ENCODE measurements at places on chromosomes 7 and 10. TPM values are rescaled to one million over a fixed set of nuclear protein-coding genes. Genes with fewer than 3 reads are reported as not detected.

The MUC12 gene
- total RNA-seq = 14.9 TPM

The KIAA1549 gene
- 1.5 TPM for total RNA-seq

The WBP1L gene
- 55.0 TPM for total RNA-seq

The PPIA gene
- total RNA-seq = 508 TPM

GRCh38 chr7:149779502-149779805, 6.1 kb upstream of the ZNF467 start:
- no peak for DNase-seq

GRCh38 chr10:6624392-6624791, 44.3 kb upstream of the PRKCQ start:
- no peak for DNase-seq

GRCh38 chr7:92732316-92733036, 103.9 kb downstream of the CDK6 start:
- DNase-seq = no peak

- no peak for DNase-seq
Measured at GRCh38 chr10:71371750-71372166, 25.0 kb upstream of the CDH23 start.

DNA sequence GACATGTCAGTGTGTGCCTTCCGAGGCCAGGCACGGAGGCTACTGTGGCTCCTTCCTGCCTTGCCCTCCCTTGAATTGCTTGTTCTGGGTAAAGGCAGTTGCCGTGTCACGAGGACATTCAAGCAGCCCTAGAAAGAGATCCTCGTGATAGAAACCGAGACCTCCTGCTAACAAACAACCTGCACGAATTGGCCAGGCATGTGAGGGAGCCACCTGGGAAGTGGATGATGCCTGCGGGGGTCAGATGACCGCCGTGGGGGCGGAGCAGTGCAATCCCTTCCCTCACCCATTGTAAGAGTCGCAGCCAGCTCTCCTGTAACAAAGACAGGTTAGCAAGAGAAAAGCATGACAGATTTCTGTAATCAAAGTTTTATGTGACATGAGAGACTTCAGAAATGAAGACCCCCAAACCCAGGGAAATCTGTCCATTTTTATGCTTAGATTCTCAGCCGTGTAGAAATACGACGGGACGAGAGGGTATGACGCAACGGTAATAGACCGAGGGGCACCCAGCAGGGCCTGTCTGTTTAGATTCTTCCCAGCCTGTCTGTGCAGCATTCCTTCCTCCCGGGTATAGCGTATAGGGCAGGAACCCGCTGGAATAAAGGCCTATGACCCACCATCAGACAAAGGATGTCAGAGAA, 241.7 kb downstream of the GATA3 start:
- DNase-seq = no peak

DNA sequence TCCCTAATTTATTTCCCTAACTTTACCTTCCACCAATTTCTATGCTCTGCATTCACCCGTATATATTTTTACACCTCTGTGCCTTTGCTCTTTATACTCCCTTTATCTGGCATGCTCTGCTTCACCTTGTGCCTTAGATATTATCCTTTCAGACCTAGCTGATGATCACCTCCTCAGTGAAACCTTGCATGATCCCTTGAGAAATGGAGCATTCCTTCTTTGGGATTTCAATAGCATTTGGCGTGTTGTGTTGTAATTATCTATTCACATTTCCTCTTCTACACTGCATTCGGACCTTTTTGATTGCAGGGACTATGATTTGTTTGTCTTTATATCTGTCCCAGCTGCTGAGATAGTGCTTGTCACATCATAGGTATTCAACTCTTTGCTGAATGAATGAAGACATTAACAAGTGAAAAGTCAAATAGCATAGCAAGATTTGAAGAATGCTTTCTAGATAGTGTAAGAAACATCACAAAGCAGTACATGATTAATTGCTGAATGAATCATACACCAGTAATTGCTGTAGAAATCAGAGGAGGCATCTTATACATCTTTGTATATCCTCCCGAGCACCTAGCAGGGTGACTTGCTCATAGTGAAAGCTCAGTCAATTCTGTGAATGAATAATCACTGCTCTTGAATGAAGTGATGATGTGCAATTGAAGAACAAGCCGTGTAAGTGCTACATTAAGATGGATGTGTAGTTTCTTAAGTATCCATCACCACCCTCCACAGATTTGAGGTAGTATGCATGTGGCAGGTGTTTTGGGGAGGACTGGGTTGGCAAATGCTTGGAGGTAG, 2.0 kb upstream of the TM9SF3 start:
- DNase-seq = no peak

DNA sequence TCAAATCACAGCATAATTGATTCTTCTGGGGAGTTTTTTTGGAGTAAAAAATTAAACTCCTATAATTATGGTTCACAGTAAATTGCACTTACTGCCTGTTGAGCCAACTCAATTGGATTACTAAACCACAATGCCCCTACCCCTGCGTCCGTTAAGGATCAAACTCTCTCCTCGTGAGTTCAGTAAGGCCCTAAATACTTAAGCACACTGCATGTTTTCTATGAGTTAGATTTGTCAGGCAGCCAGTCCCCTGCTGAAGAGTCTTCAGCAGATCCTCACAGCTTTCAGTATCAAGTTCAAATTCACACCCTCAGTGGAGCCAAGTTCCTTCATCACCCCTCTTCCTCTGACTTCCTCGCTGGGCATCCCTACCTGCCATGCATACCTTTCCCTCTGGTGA, 275.0 kb upstream of the BMPER start:
- no peak for DNase-seq

DNA sequence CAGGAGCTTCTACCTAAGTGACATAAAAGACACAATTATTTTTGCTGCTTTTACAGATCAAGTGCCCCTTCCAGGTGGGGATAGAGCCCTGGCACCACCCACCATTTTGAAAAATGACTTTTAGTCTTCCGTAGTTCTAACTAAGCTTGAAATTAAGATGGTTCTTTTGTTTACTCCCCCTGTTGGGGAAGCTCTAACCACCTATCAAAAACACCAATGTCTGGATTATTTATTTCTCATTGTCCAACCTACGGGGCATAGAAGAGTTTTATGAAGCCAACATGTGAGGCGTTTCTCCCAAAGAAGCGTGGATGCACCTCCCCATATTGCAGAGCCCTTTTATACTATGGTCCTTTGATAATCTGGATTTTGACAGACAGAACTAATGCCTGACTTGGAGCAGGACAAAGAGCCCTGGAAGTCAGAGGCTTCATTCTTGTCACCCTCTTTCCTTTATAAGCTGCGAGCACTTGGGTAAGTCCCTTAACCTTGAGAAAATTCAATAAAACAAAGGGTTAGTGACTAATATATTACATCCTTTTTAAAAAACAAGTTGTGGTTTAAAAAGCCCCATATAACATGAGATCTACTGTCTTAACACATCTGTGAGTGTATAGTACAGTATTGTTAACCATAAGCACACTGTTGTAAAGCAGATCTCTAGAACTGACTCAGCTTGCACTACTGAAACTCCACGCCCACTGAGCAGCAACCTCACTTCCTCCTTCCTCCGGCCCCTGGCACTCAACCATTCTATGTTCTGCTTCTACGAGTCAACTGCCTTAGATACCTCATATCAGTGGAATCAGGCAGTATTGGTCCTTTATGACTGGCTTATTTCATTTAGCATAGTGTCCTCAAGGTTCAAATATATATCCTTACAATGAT, 67.5 kb downstream of the ATXN7L1 start:
- no peak for DNase-seq

DNA sequence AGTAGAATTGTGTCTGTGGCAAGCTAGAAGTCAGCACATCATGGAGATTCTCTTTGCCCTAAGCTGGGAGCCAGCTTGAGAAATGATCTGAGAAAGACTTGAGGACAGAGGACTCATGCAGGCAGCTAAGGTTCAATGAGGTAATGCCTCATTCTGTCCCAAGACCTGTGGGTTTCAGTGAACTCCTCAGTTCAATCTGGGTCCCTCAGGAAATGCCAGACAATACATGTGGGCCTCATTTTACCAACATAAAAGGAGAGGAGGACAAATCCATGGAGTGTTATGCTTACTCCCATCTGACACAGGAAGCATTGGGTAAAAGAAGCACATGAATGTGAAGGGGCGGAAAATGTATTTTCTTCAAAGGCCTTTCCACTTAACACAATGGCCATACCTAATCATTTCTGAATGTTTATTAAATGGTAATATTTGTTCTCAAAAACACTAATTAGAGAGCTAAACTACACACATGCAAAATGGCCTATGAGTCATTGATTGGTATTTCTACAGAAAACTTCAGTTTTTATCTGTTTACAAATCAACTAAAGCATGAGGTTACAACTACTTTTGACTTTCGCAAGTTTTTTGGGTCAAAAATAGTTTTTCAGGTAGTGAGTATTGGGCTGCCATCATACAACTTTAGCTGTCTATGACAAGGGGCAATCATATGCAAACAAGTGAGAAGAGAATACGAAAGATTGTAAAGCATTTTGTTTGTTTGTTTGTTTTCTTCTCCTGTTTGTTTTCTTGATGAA, 205.3 kb downstream of the CHRM2 start:
- no peak for DNase-seq

DNA sequence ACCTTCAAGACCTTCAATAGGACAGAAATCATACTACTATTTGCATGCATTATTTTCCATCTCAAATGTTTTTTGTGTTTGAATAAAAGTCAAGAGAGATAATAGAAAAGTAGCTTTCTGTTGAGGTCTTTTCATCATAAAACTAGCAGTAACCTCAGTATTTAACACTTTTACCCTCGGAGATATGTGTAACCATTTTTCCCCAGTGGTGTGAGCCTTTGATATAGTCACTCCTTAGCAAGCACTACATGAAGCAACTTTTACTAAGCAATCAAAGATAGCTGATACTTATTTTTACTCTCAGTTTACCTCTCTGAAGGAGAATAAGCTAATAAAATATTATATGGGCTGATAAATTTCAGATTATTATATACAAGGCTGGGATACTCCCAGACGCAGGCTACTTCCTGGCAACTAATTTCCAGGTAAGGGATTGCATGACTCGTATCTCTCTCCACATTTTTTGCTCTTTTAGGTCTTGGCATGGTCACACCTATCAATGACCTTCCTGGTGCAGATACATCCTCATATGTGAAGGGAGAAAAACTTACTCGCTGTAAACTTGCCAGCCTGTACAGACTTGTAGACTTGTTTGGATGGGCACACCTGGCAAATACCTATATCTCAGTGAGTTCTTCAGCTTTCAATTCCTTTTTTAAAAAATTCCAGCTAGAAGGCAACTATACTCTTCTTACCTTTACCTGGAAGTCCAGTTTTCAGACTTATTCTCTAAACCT, 91.5 kb upstream of the MXI1 start:
- no peak for DNase-seq

DNA sequence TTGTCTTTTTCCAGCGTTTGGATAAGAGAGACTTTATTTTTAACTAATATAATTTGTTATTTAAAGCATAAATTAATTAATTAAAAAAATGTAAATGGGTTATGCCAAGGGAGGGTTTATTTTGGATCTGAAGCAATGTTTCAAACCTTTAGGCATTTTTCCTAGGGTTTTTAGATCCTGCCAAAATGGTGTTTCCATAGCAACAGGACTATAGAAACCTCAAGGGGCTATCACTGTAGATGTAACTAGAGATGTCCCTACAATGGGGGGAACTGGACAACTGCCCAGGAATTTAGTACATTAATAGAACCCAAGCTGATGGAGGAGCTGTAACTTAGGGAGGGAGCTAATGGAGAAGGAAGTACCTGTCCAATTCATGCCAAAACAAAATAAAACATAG, 57.3 kb downstream of the SLC39A12 start:
- no peak for DNase-seq

- no peak for DNase-seq
Measured at GRCh38 chr10:11756766-11757315, 14.7 kb downstream of the ECHDC3 start.

- no peak for DNase-seq
Measured at GRCh38 chr7:74544706-74545469, 91.2 kb downstream of the GTF2IRD1 start.

DNA sequence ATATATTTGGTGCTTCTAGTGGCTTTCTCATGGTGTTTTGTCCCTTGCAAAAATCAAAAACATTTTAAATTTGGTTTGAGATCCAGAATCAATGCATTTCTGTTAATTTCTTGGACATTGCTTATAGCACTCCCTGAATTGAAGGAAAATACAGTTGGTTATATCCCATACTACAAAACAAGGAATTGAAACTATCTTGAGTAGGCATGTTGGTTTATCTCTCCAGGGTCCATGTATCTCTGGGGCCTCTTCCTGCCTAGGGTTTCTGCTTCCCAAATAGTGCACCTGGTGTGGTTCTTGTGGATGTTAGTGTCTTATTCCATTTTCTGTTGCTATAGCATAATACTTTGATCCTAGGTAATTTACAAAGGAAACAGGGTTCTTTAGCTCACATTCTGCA, 212.4 kb downstream of the CAMK1D start:
- DNase-seq = no peak

GRCh38 chr7:134318443-134318842, 1.7 kb upstream of the SLC35B4 start:
- no peak for DNase-seq

- no peak for DNase-seq
Measured at GRCh38 chr7:23476286-23477156, 6.2 kb upstream of the IGF2BP3 start.

DNA sequence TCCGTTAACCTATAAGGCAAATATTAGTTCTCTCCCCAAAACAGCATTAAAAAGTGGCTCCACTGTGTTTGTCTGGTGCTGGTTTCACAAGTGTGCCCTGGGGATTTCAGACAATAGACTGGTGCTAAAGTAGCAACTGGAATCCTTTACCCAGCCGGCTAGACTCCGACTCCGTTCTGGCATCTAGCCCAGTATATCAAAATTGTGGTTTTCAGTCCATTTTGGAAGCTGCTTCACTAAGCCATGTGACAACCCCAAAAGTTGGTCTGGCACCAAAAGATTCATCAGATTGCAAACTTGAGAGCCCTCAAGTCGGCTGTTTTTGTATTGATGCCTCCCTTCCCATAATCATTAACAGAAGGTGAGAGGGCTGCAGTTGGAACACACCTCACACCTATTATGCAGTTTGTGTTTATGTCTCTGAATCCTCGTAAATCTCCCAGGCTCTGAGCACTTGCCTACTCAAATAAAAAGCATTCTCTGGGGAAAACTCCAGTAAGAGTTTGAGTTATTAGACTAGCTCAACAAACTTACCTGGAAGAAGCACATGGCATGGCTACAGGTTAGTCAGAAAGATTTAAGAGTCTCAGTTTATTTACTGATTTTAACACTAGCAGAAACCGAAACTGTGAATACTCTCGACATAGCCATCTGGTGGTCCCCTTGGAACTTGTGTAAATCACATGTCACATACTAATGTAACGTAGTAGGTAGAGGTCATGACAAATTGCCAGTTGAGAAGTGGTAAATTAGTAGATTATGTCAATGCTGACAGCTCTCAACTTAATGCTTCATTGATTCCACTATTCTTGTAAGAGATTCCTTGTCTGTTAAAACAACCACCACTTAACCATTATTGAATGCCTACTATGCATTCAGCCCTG, 14.8 kb upstream of the WNT16 start:
- no peak for DNase-seq

- no peak for DNase-seq
Measured at GRCh38 chr7:47654672-47655298, 72.9 kb upstream of the TNS3 start.

DNA sequence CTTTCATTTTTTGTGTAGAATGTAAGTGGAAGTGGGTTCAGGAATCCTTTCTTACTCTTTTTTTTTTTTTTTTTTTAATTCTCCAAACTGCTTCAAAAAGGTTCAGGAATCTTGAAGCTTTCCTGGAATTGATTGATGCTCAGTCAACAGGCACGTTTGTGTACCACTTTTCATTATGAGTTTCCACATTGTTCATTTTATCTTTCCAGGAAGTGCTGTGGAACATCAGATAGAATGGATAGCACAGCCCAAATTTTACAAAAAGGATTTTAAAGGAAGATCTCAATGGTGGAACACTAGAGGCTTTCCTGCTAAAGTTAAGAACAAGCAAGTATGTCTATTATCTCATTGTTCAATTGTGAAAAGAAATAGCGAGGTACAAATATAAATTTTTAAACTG, 1.9 kb upstream of the PPP1R35 start:
- DNase-seq = no peak

Data from uterus (tissue), 4 donors.